ENCODE measurements at places on chromosomes 2 and 18.

- no peak for DNase-seq
These were observed 56.9 kb downstream of the SLC38A11 start for GRCh38 chr2:164898475-164898874.

- no peak for DNase-seq
These were observed 126.2 kb upstream of the MAPRE2 start for GRCh38 chr18:34915046-34915445.

DNA sequence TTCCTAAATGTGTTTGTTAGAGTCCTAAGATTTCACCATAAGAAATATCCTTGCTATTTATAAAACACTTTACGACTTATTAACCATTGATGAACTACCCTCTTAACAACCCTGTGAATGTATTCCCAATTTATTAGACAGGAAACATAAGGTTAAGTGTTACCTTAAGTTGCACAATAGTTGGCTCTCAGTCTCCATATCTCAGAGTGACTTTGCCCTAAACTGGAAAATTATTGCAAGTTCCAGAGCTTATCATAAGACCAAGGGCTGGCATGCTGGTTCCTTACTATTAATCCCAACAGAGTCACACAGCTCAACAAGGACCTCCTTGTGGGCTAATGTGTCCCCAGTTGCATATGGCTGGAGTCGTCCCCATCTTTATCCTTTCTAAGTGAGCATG, 165.8 kb downstream of the INSIG2 start:
- DNase-seq, result no peak

DNA sequence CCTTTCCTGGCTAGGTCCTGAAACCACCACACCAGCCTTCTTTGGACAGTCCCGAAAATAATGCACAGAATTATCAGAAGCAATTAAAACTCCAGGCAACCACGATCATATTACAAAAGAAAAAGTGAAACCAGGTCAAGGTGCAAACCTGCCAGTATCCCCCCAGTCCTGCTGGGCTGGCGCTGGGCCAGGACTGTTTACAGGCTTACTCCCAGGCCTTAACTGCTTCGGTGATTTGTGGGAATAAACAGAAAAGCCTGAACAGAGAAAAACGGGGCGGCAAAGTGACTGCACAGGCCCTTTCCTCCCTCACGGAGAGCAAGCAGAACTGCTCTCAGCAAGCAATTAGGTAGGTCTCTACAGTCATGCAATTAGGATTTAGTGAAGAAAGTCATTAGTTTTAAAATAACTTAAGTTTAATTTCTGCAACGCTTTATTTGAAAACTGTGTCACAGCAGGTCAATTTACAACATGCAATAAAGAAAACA, 1.3 kb downstream of the HDAC4 start:
- DNase-seq, result no peak

GRCh38 chr2:195411219-195411687, 245.8 kb upstream of the SLC39A10 start:
- DNase-seq, result no peak

- DNase-seq, result no peak
These were observed 16.0 kb downstream of the FAM178B start for GRCh38 chr2:96970248-96970875.

- DNase-seq, result no peak
These were observed 40.0 kb upstream of the AGPS start for GRCh38 chr2:177352441-177353186.

GRCh38 chr2:201656740-201657139, 13.4 kb upstream of the TMEM237 start:
- DNase-seq, result no peak

GRCh38 chr18:48862132-48862531, 88.6 kb downstream of the SMAD7 start:
- DNase-seq, result no peak

DNA sequence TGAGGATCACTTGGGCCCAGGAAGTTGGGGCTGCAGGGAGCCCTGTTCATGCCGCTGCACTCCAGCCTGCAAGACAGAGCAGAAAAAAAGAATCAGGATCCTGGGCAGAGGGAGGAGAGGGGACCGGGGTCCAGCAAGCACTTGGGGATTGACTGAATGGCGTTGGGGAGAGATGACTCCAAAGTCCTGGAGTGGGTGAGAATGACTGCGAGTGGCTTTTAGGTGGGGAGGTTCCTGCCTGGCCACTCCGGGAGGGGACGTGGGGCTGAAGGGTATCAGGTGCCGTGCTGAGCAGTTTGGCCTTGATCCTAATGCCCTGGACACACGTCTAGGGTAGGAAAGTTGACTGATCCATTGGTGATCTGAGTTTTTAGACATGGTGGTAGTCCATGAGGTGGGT, 3.5 kb upstream of the NFATC1 start:
- DNase-seq, result no peak

DNA sequence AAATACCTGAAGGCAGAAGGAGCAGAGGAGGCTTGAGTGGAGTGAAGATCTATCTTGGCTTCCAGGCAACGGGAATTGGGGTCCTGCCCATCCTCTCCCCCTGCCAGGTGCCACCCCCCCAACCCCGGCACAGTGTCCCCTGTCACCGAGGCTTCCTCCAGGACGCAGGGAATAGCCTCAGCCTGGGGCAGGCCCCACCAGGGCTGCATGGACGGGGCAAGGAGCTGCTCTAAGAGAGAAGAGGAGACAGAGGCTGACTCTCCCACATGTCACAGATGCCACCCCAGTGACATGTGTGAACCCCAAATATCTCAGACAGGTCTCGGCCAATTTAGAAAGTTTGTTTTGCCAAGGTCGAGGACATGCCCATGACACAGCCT, 42.1 kb downstream of the PXDN start:
- DNase-seq, result no peak

- no peak for DNase-seq
These were observed 60.5 kb downstream of the HK2 start for GRCh38 chr2:74894272-74894981.

- no peak for DNase-seq
These were observed 90.6 kb upstream of the ARL4C start for GRCh38 chr2:234587341-234588053.

DNA sequence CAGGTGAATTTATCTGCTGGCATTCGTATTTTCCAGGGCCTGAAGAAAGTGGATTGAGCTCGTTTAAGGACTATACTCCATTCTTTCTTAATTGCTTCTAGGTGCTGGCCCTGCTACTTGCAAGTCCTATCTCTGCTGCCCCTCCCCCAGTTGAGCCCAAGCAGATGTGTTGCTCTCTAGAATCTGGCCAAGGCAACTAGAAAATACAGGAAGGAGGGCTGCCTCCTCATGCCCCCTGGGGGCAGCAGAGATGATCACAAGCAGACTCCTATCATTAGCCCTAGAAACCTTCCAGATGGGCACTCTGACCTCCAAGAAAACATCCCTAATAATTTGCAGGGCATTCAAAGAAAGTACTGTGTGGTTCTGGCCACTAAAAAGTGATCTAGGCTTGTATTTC, 72.5 kb upstream of the CYP26B1 start:
- no peak for DNase-seq

DNA sequence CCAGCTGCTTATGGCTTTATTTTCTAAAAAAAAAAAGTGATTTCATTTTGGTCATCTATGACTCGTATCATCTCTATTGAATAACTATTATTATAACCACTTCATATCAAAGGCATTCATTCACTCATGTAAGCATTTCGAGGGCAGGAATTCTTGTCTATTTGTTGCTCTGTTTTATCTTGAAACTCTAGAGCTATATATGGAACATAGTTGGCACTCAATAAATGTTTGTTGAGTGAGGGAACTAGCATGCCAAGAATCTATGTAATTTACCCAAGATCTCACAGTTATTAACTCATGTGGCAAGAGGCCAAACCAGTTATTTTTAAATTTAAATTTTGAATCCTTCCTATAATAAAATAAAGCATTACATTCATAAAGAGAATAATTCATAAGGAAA, 470.1 kb downstream of the TMX3 start:
- DNase-seq, result no peak

DNA sequence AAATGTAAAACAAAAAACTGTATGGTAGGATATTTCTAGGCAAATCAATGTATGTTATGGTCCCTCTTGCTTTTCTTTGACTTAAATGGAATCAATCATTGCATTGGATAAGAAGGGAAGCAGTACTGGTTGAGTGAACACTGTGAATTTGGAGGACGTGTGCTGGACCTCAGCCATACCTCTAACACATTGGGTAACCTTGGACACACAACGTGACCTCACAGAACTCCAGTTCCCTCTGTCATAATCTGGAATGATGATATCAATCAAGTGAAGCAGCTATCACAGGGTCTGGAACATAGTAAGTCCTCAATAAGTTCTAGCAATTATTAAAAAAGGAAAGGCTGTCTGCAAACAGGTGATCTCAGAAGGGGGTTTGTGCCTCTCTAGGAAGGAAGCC, 474.9 kb upstream of the TCF4 start:
- no peak for DNase-seq

DNA sequence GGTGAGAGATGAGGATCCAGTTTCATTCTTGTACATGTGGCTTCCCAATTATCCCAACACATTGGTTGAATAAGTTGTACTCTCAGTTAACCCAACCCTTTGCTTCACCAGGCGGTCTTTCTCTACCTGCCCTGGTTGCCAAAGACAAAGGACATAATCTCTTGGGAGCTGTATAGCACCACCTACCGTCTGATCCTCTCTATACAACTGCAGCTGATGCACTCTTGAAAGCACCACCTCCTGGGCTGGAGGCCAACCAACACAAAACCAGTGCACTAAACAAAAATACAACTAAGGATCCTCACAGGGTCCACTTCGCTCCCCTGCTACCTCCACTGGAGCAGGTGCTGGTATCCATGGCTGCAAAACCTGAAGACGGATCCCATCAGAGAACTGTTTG, 473.6 kb upstream of the NRXN1 start:
- DNase-seq, result no peak

- DNase-seq, result no peak
These were observed 244.8 kb upstream of the NCKAP5 start for GRCh38 chr2:133812826-133813617.

DNA sequence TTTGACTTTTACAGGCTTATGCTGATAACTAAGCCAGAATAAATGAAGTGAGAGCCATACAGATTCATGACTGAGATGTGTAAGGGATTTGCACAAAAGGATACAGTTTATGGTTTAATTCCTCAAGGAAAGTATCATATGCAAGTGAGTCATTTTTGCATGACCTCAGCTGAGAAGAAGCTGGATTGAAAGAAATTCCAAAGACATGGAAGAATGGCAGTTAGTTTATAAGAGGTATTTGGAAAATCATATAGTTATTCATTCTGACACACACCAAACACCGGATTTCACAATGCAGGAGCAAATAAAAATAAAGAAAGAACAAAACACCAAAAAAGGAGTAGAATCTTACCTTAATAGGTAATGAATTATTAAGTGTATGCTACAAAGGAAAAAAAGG, 83.2 kb upstream of the RND3 start:
- DNase-seq, result no peak

DNA sequence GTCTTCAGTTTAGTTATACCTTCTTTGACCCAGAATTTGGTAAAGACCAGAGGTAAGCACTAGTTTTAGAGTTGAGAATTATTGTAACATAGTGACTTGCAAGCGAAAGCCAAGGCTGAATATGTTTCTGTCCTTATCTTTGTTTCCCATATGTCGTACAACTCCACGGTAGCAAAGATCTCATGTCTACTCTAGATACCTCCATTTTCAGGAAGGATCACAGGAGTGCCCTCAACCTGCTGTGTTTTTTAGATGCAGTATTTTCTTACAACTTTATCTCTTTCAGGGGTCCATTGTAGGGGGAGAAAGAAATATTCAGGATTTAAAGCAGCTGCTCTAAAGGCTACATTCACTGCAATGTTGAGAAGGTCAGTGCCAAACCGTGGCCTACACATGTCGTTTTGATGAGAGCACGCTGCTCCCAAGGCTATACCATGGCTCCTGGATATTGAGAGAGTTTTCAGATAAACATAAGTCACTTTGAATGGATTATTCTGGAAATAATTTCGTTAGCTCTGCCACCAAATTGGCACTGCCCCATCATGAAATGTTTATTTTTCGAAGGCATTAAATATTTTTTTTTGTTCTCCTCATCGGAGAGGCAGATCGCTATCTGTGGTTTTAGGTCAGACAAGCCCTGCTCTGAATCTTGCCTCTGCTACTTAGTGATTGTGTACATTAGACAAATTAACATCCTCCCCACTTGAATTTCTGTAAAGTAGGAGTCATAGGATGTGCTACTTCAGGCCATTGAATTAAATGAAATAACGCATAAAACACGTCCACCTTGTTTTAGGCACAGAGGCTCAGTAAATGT, 2.1 kb downstream of the RHBDD1 start:
- DNase-seq, result no peak

DNA sequence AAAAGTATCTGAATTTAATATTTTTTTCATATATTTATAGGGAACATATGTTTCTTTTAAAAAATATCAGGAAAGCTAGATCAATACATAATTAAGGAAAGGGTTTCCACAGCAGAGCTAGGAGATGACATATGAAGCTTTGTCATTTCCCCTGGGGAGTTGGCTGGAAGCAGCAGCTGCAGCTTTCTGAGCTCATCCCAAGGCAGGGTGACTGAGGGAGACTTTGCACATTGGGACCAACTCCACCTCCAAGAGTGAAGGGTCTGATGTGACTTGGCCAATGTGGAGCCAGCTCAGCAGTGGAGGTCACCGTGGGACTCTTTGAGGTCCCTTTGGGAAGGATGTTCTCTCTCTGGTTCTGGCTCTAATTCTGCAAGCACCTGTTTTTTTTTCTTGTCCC, 315.1 kb downstream of the RDH14 start:
- DNase-seq, result peak; percentile 2

GRCh38 chr2:110205660-110206455, 1.0 kb upstream of the NPHP1 start:
- no peak for DNase-seq

- no peak for DNase-seq
These were observed 65.7 kb upstream of the FOSL2 start for GRCh38 chr2:28326881-28327505.

GRCh38 chr2:120496235-120496634, 150.3 kb downstream of the INHBB start:
- DNase-seq, result no peak

All from NCI-H1092 (cell line).